ENCODE measurements at places on chromosomes 3 and 15.

DNA sequence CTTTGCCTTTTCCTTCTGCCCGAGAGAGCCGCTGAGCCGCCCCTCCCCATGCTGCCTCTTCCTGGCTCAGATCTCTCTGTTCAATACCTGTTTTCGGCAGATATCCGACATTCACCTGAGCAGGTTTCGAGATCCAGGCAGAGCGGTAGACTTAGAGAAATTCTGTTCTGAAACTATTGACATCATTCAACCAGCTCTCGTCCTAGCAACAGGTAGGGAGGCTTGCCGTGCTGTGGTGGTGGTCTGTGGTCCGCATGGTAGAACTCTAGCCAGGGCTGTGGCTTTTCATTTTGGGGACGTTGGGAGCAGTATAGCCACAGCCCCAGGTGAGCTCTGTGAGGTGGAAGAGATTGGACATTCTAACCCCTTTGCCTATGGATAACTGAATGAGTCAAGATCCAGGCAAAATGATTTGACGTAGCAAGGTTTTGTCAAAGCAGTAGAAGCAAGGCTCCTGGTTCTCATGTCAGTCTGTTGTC lies 810 bp downstream of the TMEM62 start:
- no peak for DNase-seq

DNA sequence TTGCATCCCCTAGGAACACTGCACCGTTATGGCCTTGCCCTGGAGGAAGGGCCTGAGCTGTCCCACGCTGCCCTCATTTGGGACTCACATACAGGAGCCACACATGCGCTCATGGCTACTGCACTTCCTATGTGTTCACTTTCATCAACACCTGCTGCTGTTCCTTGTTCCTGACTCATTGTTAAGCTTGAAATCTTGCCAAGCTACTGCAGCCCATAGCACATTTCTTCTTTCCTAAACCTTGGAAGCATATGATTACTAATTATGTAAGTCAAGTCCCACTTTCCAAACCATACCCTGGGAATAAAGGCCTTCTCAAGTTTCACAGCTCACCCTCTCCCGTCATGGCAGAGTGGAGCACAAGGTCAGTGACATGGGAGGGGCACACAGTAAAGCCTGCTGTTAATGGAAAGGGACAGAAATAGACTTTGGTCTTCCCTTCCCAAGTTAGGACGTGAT lies 307.9 kb downstream of the CLSTN2 start:
- DNase-seq = no peak

DNA sequence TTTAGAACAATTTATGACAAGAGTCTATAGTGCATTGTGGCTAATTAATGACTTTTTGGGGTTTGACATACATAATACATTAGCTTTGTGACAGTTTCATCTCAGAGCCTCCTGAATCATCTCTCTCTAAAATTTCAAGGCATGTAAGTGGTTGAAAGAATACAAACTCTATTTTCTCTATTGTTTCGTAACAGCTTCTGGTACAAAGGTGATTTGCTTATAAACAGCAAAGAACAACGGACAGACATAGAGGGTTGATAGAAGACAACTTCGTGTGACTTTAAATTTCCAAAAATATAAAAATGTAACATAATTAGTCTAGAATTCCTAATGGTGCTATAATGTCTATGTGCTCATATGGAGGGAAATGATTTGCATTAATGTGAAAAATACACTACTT lies 21.3 kb downstream of the CNTN3 start:
- no peak for DNase-seq

GRCh38 chr15:26676115-26676514 lies 96.8 kb downstream of the GABRB3 start:
- no peak for DNase-seq

DNA sequence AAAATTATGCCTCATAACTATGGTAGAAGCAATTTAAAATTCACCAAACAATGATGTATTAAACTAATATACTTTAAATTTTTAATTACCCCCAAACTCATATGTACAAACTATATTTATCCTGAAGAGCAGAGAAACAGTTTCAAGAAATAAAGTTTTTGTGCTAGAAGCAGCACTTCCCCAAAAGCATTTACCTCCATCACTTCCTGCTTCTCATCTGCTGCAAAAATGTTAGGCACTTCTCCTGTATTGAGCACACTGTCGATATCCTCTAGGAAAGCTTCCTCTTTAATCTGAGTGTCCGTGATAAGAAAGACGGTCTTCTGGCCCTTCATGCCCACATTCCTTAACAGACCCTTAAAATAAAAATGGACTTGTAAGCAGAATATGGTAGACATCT lies 101.5 kb upstream of the ASB14 start:
- no peak for DNase-seq

DNA sequence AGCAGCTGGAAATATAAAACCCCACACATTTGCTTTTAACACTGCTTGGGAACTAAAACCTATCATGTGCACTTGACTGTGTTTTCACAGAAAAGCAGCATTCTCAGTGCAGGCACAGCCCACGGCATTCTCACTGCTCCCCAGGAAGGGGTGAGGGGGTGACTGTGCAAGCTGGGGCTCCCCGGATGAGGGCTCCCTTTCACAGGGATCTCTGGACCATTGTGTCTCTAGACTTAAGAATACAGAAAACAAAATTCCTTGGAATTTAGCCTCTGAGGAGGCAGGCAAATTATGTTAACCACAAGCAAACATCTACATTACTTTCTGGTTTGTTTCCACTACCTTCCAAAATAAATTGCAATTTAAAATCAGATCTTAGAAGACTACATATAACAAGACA lies 100.3 kb downstream of the FSIP1 start:
- no peak for DNase-seq

DNA sequence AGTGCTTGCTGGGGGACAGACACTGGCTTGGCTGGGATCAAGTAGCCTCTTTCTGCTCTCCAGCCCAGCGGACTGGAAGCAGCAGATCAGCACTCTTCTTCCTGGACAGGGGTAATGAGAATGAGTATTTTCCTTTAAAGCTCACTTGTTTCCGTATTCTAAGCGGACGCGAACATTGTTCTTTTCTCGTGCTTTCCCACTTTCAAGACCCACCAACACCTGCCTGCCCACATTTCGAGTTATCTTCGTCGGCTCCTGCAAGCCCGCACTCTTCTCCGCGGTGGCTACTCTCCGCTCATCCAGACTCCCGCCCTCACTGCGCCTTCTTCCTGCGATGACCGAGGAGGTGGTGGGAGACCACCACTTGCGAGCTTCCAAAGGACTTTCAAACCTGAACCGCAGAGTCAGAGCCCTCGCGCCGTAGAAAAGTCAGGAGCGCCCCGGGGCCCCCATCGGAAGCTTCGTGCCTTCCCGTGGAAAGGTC lies 1.6 kb upstream of the PPM1L start:
- peak; percentile 73 for DNase-seq

- peak; percentile 54 for DNase-seq
These were observed 1.0 kb upstream of the PRTG start for GRCh38 chr15:55743729-55744655.
